ENCODE measurements at places on chromosomes 12 and 14. TPM values are rescaled to one million over a fixed set of nuclear protein-coding genes. Genes with fewer than 3 reads are reported as not detected.

The GTF2H3 gene
- 37.0 TPM for polyA plus RNA-seq

The ALG10B gene
- polyA plus RNA-seq = 4.7 TPM

The IFNG-AS1 gene
- 7.8 TPM for polyA plus RNA-seq

The FBLN5 gene
- 1.5 TPM for polyA plus RNA-seq

The DACT1 gene
- polyA plus RNA-seq = 0.24 TPM

The SSPN gene
- polyA plus RNA-seq = 6.7 TPM

DNA sequence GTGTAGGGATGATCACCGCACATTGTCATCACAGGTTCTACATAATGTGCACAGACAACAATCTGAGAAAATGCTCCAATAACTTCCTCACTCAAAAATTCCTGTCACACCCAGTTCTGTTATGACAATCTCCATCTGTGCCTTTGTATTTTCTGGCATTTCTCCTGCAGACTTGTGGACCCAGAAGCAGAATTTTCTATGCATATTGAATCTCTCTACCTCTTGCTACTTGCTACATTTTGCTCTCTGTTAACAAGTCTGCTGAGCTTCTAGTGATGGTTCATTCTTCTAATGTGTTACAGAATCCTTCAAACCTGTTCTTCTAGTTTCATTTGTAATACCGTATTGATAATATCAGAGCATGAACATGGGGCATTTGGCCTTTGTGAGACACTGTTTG lies 127.8 kb upstream of the PTPRQ start:
- no peaks in the 10 kb centered on the region for H3K36me3 ChIP-seq
- no peak for DNase-seq
- no peaks in the 10 kb centered on the region for H3K4me1 ChIP-seq
- no peaks in the 10 kb centered on the region for H3K27me3 ChIP-seq
- no peak overlapping the region for H3K27ac ChIP-seq

DNA sequence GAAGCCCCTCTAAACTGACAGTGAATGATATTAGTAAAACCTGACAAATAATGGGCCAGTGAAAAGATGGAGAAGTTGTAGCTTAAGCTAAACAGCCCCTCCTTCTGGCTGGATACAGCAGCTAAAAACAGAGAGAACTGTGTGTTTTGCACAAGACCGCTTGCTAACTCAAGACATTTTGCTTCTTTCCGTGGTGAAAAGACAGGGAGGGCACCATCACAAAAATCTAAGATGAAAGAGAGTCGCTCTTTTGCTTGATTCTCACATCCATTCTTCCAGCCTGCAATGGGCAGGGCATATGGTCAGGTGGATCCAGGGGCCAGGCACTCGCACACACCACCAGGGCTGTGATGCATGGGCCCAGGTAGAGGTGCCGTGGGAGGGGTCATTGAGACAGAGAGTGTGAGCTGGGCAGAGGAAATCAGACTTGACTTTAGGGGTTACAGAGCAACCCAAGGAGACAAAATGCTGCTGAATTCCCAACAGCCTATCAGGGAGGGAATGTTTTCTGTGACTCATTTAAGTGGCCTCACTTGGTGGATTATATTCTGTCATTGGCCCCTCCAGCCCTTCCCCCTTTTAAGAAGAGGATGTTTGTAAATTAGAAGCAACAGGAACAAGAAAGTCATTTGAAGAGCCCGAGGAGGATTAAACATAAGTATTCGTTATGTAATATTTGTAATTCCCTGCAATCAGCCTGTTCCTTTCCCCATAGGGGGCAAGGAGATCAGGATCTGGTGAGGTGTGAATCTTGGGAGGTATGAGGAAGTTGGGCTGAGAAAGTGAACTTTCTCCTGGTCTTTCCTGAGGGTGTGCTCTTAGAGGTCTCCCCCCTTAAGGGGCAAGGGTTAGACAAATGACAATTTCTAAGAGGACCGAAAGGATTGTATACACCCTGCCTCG lies 12.3 kb downstream of the EMP1 start:
- H3K4me1 ChIP-seq = peaks cover 4% of the 10 kb centered on the region
- no peak overlapping the region for H3K27ac ChIP-seq
- H3K4me3 ChIP-seq = no peak overlapping the region
- peak; percentile 6 for DNase-seq
- H3K27me3 ChIP-seq = peaks cover 6% of the 10 kb centered on the region

DNA sequence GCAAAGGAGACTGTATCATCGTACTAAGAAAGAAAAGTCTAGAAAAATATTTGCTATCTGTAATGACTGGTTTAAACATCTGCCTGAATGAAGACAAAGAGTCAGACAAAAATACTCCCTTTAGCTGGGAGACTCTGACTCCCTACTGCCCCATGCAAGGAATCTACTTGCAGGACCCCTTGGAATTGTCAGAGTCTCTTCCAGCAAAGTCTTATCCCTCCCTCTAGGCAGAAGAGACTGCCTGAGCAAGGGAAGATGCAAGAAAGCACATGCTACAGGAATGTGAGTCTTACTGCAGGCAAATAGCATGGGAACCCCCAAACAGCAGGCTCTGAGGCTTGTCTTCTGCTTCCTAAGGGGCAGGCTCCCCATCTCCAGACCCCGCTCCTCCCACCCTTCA lies 154.0 kb downstream of the KCNA5 start:
- H3K27me3 ChIP-seq = peaks cover 52% of the 10 kb centered on the region
- H3K27ac ChIP-seq = no peak overlapping the region
- H3K4me3 ChIP-seq = no peak overlapping the region
- H3K36me3 ChIP-seq = no peaks in the 10 kb centered on the region

DNA sequence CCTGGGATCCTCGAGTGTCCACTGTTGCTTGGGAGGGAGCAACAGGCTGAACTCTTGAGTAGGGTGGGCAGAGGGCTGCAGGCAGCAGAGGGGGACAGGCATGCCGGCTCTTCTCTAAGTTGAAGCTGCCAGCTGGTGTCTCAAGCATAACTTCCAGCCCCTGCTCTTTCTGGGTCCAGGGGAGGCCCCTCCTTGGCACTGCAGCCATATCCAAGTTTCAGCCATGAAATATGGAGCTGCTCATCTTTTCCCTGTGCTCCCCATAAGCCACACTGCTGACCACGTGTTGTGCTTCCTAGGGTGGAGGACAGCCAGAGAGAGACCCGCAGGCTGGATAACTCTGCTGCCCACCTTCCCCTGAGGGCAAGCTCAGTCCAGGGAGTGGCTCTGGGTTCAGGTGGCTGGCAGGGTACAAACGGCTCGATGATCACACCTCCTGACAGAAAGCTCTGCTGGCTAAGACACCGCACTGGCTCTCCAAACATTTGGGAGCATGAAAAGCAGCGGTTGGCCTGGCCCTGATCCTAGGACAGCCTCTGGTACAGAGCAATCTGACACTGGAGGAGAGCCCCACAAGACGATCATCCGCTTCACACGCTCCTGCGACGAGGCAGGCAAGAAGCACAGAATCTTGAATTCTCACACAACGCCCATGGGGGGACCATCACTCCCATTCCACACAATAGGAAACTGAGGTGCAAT lies 79.6 kb downstream of the PITPNM2 start:
- H3K36me3 ChIP-seq = no peaks in the 10 kb centered on the region
- DNase-seq = no peak
- H3K4me3 ChIP-seq = no peak overlapping the region
- peaks cover 19% of the 10 kb centered on the region for H3K4me1 ChIP-seq
- H3K27me3 ChIP-seq = no peaks in the 10 kb centered on the region
- H3K27ac ChIP-seq = peak overlapping the region; percentile 11

GRCh38 chr12:2009623-2010022 lies 5.4 kb upstream of the DCP1B start:
- H3K4me3 ChIP-seq = no peak overlapping the region
- H3K27me3 ChIP-seq = no peaks in the 10 kb centered on the region
- DNase-seq = no peak
- no peaks in the 10 kb centered on the region for H3K4me1 ChIP-seq
- no peaks in the 10 kb centered on the region for H3K36me3 ChIP-seq

DNA sequence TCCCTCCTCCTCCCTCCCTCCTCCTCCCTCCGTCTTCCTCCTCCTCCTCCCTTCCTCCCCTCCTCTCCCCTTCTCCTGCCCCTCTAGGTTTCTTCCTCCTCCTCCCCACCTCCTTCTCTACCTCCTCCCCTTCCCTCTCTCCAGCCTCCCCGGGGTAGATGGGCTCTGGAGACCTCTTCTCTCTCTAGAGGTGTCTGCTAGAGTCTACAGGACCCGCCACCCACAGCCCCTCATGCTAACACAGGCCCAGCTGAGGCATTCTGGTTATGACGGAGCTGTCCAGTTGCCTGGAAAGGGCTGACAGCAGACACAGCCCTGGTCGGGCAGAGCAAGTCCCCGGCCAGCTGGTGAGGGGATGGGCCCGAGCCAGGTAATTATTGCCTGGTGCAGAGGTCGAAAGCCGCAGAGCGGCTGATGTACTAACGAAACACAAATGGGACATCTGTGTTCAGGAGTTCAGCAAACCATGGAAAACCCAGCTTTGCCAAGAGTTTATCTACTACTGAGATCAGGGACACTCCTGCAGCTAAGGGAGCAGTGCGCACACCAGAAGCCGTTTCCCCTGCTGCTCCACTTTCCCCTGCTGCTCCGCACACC lies 96.2 kb downstream of the PAPOLA start:
- no peak for DNase-seq
- no peaks in the 10 kb centered on the region for H3K36me3 ChIP-seq

DNA sequence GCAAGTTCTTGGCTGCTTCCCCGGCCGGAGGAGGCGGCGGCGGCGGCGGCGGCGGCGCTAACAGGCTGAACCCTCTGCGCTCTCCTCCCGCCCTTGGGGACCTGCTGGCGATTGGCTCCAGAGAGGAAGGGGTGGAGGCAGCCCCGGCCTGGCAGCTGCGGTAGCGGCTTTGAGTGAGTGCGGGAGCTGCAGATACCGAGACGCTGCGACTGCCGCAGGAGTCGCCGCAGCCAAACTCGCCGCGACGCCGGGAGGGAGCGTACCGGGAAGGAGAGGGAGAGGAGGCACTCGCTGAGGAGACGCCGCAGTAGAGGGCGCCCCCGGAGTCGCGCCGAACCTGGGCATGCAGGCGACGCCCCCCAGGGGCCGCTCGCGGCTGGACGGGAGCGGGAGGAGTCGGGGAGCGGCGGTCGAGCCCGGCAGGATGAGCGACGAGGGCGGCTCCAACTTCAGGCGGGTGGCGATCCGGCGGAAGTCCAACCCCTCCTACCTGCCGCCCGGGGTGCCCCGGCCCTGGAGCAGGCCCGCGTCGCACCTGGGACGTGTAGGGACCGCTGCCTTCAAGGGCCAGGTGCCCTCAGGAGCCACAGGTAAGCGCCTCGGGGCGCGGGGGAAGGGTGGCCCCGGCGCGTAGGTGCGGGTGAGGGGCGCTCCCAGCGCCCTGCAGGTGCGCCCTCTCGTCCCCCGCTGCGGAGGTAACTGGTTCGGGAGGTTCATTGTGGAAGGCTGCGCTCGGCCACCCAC lies at the start of gene FGD4:
Gene FGD4, plus strand, starts transcription at position 189 of the 744 bp plus-strand sequence.
- peaks cover 16% of the 10 kb centered on the region for H3K4me1 ChIP-seq
- H3K27ac ChIP-seq = no peak within 1 kb of the TSS
- peak within 1 kb of the TSS; percentile 94 for H3K4me3 ChIP-seq
- DNase-seq = peak; percentile 54
- H3K36me3 ChIP-seq = no peaks in the 10 kb centered on the region

GRCh38 chr14:94123868-94124267 lies 5.5 kb downstream of the IFI27L2 start:
- DNase-seq = no peak
- no peak overlapping the region for H3K4me3 ChIP-seq
- no peak overlapping the region for H3K27ac ChIP-seq
- H3K36me3 ChIP-seq = peaks cover 7% of the 10 kb centered on the region

GRCh38 chr12:74624201-74624600 lies 86.6 kb downstream of the ATXN7L3B start:
- no peaks in the 10 kb centered on the region for H3K36me3 ChIP-seq
- H3K4me1 ChIP-seq = no peaks in the 10 kb centered on the region
- no peak for DNase-seq
- no peak overlapping the region for H3K27ac ChIP-seq

GRCh38 chr12:102281231-102281630 lies 83.6 kb upstream of the PMCH start:
- DNase-seq = no peak
- no peak overlapping the region for H3K4me3 ChIP-seq
- no peaks in the 10 kb centered on the region for H3K4me1 ChIP-seq

- H3K36me3 ChIP-seq = peaks cover 46% of the 10 kb centered on the region
- H3K27ac ChIP-seq = peak overlapping the region; percentile 75
- peaks cover 18% of the 10 kb centered on the region for H3K4me1 ChIP-seq
- no peak for DNase-seq
- peak overlapping the region; percentile 81 for H3K4me3 ChIP-seq
These were observed 24.7 kb downstream of the RNF34 start for GRCh38 chr12:121424624-121424975.

- peak; percentile 46 for DNase-seq
- peaks cover 11% of the 10 kb centered on the region for H3K4me1 ChIP-seq
- H3K4me3 ChIP-seq = peak overlapping the region; percentile 83
- H3K27me3 ChIP-seq = no peaks in the 10 kb centered on the region
- H3K36me3 ChIP-seq = no peaks in the 10 kb centered on the region
These were observed 74.2 kb upstream of the NAP1L1 start for GRCh38 chr12:76158518-76159321.

Data from naive B cell (primary cell).